ENCODE measurements at places on chromosomes 5 and 9. TPM values are rescaled to one million over a fixed set of nuclear protein-coding genes. Genes with fewer than 3 reads are reported as not detected.

The CER1 gene
- total RNA-seq = not detected

The GOLM1 gene
- total RNA-seq = 0.40 TPM

The CATSPER3 gene
- 0.34 TPM for total RNA-seq

The CDH9 gene
- not detected for total RNA-seq

GRCh38 chr5:171646102-171647042, 139.2 kb upstream of the SMIM23 start:
- H3K4me1 ChIP-seq = no peaks in the 10 kb centered on the region
- no peak for DNase-seq
- no peaks in the 10 kb centered on the region for H3K36me3 ChIP-seq
- H3K27ac ChIP-seq = no peak overlapping the region

DNA sequence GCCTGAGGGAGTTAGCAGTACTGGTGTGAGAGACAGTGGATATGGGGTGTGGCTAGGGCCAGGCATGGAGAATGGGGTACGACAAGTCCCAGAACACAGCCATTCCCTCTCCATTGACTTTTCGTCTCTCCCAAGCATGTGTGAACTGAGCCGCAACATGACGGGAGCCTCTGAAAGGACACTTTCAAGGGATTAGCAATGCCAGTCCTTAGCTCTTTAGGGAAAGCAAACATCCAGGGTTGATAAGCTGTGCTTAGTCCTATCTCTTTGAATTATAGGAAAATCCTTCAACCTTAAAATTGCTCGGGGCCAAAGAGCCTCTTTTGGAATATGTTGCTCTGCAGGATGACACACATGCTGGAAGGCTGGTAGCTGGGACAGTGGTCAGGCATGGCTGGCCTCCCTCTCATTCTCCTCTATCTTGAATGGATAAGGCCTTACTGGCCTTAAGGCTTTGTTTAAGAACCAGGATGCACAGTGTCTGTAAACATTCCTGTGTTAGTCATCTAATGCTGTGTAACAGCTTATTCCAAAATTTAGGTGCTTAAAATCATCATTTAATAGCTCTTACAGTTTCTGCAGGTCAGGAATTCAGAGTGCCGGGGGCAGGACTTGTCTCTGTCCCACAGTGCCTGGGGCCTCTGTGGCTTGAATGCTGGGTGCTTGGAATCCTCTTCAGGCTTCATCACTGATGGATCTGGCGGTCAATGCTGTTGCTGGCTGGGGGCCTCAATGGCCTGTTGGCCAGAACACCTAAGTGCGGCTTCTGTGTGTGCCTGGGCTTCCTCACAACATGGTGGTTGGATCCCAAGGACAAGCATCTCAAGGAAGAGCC, 95.3 kb downstream of the PTTG1 start:
- H3K36me3 ChIP-seq = no peaks in the 10 kb centered on the region
- DNase-seq = no peak
- no peak overlapping the region for H3K4me3 ChIP-seq
- no peak overlapping the region for H3K27ac ChIP-seq
- no peaks in the 10 kb centered on the region for H3K4me1 ChIP-seq

- no peaks in the 10 kb centered on the region for H3K36me3 ChIP-seq
- H3K4me3 ChIP-seq = no peak overlapping the region
- H3K27ac ChIP-seq = no peak overlapping the region
- no peaks in the 10 kb centered on the region for H3K27me3 ChIP-seq
- no peak for DNase-seq
- H3K4me1 ChIP-seq = no peaks in the 10 kb centered on the region
These were observed 64.8 kb upstream of the ZNF462 start for GRCh38 chr9:106798016-106798799.

DNA sequence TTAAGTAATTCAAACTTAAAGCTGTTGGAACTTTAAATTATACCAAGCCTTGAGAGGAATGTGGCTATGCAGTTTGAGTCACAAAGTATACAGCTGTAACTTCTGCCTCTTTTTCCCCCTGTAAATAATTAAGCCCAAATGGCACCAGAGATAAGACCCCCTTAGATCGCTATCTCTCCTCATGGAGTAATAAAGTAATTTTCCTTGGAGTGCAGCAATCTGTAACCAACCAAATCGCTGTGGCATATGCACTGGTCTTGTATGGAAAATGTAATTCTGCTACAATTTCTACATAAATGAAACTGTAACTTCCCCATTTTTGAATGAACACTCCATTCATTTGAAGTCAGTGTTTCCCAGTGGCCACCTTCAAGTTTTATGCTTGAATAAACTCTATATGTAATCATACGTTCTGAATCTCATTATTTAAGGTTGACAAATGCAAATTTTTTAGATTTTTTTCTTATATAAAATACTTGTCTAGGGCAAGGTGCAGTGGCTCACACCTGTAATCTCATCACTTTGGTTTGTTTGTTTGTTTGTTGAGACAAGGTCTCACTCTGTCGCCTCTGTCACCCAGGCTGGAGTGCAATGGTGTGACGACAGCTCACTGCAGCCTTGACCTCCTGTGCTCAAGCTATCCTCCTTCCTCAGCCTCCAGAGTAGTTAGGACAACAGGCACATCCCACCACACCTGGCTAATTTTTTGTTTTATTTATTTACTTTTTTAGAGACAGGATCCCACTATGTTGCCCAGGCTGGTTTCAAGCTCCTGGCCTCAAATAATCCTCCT, 12.3 kb downstream of the SUSD1 start:
- no peaks in the 10 kb centered on the region for H3K4me1 ChIP-seq
- no peak overlapping the region for H3K4me3 ChIP-seq
- no peak for DNase-seq
- H3K27me3 ChIP-seq = no peaks in the 10 kb centered on the region

DNA sequence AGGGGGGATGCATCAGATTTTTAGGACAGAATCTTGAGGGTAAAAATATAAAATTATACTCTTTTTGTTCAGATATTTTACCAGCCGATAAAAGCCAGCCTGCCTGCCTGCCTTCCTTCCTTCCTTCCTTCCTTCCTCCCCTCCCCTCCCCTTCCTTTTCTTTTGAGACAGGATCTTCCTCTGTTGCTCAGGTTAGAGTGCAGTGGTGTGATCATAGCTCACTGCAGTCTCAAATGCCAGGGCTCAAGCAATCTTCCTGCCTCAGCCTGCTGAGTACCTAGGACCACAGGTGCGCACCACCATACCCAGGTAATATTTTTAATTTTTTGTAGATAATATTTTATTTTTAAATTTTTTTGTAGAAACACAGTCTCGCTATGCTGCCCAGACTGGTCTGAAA, 330.0 kb downstream of the CCDC171 start:
- no peaks in the 10 kb centered on the region for H3K4me1 ChIP-seq
- no peaks in the 10 kb centered on the region for H3K36me3 ChIP-seq
- H3K4me3 ChIP-seq = no peak overlapping the region

- DNase-seq = no peak
- no peak overlapping the region for H3K4me3 ChIP-seq
- H3K36me3 ChIP-seq = no peaks in the 10 kb centered on the region
These were observed 325.1 kb downstream of the SPATA31D1 start for GRCh38 chr9:82313697-82314096.

Data from K562 (cell line).